ENCODE measurements at places on chromosomes 12 and 14.
A peak's percentile ranks its signal among the peaks of the same experiment; 100 is the strongest.

DNA sequence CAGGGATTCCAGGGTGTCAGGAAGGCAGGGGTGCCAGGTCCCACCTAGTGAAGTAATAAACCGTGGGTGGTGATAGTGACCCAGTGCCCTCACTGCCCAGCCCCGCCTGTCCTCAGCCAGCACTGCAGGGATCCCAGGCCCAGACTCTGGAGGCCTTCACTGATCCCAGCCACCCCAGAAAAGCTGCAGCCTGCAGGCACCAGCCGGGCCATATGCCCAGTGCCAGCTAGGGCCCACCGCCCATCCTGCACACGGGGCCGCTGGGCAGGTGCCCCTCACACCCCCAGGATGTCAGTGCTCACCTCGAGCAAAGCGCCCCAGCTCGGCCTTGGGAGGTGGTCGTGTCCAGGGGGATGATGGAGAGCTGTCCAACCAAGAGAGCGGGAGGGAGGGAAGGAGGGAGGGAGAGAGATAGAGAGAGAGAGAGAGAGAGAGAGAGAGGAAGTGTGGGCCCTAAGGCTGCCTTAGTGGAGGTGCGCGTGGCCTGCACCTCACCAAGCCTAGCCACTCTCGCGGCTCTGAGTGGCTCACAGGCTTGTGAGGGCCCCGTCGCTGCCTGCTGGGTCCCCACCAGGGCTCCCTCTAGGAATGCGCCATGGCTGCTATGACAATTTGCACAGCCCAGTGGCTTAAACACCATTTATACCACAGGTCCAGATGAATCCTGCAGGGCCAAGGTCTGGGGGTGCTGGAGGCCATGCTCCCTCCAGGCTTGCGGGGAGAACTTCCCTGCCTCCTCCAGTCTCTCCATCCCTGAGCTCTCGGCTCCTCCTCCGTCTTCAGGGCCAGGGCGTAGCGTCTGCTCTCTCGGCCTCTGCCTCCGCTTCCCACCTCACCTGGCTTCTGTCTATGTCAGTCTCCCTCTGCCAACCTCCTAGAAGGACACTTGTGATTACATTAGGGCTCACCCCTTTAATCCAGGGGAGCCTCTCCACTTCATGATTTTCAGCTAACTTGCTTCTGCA, 401.0 kb downstream of the TMEM121 start:
- no peak for DNase-seq

GRCh38 chr12:6961278-6961694, 9.2 kb downstream of the PHB2 start:
- peak; percentile 79 for DNase-seq

GRCh38 chr14:21509432-21510143, 1.6 kb downstream of the METTL3 start:
- no peak for DNase-seq

DNA sequence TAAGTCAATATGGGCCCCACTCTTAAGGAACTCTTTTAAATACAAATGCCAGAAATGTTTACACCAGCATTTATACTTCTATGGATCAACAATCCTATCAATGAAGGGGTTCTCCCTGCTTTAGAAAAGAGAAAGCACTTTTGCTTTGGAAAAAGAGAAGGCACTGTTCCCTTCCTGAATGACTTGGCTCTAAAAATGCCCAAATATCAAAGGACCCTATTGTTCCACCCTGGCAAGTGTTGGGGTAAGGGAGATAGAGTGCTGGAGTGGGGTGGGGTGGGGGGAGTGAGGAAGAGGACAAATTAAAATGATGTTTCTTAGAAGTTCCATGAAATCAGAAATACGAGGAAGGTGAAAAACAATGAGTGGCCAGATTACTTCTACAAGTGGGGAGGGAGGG, 131.6 kb upstream of the GRIN2B start:
- DNase-seq, result no peak

GRCh38 chr12:1517734-1518525, 76.5 kb downstream of the FBXL14 start:
- DNase-seq, result no peak

GRCh38 chr12:68406134-68406576, 74.0 kb upstream of the MDM1 start:
- no peak for DNase-seq

DNA sequence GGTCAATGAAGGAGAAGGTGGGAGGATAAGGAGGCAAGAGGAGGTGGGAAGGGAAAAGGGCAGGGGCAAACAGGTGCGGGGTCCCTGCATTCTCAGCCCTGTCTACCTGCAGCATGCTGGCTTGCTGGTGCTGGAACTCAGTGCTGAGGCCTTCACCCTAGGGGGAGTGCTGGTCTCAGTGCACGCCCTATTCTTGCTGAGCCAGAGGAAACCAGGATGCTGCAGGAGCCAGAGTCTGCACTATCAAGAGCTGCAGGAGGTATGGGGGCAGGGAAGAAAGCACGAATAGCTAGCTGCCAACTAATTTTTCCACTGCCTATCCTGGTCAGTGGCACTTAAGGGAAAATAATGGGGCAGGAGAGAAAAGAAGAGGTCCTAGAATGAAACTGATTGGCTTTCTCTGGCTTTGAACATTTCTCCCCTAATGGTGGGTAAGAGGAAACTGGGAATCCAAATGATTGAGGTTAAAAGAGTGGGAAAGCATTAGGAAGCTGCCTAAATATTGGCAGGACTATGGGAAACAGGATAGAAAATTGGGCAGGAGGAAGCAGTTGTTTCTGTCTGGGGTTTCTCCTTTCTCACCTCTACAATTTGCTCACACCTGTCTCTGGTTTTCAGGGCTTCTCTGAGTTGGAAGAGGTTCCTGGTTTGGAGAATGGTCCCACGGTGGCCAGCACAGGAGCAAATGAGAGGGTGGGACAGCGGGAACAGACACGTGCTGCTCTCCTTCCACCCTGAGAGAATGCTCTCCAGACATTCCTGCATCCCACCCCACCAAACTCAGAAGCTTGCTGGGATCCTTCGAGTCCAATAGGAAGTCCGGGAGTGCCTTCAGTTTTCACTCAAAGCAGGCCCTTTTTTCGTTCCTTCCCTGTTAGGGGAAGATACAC, 1.9 kb downstream of the TMEM253 start:
- DNase-seq, result no peak

DNA sequence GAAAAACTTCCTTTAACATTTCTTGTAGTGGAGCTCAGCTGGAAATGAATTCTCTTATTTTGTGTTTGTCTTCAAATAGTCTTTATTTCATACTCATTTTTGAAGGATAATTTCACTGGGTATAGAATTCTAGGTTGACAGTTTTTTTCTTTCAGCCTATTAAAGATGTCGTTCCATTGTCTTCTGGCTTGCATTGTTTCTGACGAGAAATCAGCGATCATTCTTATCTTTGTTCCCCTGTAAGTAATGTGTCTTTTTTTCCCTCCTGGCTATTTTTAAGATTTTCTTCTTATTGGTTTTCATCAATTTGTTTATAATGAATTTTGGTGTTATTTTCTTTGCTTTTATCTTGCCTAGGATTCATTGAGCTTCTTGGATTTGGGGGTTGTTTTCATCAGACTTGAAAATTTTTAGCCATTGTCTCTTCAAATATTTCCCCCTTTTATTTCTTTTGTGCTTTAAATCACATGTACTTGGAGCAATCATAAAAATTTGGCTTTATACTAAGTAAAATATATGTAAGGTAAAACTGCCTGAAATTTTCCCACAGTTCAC, 89.4 kb downstream of the UNC79 start:
- no peak for DNase-seq

DNA sequence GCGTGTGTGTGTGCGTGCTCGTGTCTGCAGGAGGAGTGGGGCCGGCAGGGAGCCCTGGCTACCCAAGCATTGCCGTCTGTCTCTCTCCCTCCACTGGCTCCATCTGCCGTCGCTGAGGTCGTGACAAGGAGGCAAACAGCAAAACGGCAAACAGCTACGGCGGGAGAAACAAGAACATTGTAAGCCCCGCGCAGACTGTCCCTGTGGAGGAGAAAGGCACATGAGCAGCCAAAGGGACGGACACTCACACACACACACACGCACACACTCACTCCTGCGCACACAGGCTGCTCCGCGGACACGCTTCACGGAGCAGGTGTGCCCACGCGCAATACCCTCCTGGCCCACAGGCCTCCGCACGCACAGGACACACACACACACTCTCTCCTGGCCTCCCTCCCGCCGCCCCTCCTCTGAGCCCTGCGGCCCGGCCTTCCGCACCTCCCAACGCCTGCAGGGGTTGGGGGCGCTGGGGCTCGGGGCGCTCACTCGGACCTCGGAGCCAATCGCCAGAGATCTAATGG, 905 bp downstream of the CISTR start:
- no peak for DNase-seq

- DNase-seq, result no peak
Measured at GRCh38 chr12:72978999-72979398, 706.8 kb downstream of the TRHDE start.

DNA sequence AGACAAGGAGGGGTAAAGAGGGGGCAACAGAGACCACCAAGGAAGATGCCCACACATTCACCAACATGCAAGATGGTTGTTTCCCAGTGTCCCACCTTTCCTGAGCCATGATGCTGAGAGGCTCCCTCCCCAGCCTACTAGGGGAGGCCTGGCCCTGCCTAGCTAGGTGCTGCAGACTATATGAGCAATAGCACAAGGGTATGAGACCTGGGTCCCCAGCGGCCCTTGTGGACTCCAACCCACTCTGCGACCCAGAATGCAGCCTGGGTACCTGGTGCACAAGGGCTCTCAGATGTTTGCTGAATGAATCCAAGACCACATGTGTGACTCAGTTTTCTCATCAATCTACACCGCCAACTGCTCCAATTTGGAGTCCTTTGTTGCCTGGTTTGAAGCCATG, 13.9 kb downstream of the TGFB3 start:
- no peak for DNase-seq

DNA sequence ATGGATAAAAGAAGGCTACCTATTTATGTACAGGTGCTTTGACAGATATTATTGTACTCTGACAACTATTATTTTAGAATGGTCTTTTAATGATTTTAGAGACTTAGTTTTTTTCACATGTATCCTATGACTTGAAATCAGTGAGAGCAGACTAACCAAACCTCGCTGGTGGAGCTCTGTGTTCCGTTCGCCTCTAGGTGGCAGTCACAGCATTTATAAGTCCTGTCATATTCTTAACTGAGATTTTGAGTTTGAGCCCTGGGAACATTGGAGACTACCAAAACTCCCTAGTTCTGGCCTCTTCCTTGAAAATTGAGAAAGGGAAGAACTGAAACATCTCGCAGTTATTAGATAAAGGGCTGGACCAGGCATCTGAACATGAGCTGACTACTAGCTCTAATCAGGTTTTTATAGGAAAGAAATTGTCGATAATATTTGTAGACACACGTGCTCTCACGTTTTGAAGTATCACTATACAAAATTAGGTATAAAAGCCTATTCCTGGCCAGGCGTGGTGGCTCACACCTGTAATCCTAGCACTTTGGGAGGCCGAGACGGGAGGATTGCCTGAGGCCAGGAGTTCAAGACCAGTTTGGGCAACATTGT, 48.3 kb downstream of the TTLL5 start:
- peak; percentile 51 for DNase-seq

DNA sequence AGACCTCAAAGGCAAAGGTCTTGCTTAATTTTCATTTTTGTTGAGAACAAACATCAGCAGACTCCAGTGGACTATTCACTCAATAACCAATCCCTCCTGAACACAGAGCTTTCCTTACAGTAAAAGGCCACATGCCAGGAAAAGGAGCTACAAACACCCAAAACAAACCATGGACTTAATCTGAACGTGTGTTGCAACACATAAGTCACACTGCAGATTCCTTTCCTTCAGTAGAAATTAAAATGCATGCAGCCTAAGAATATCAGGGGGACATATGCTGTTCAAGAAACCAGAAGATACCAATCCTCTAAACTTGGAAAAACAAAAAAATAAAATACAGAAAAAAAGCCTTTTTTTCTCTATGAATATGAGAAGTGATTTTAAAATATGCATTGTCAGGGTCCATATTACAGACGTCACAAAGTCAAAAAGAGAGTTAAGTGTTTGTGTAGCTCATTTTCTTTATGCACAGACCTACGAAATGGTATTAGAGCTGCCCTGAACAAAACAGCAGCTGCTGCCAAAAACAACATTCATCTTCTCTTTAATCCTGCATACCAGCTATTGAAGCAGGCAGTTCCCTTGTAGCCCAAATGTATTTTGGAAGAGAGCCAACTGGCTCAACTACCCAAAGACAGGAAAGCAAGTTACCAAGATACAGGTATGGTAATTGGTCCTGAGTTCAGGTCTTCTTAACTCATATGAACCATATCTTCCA, 26.2 kb downstream of the KITLG start:
- no peak for DNase-seq

DNA sequence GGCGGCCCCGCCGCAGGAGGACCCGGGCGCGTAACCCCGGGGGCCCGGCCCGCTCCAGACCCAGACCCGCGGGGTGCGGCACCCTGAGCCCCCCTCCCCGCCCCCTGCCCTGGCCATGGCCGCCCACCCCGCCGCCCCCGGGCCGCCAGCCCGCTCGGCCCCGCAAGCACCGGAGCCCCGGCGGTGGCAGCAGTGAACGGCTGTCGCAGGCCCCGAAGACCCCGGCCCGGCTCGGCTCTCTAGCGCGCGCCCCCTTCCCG, 221 bp downstream of the MARCHF9 start:
- no peak for DNase-seq

- no peak for DNase-seq
Measured at GRCh38 chr12:2083561-2083960, 30.8 kb downstream of the CACNA1C start.

DNA sequence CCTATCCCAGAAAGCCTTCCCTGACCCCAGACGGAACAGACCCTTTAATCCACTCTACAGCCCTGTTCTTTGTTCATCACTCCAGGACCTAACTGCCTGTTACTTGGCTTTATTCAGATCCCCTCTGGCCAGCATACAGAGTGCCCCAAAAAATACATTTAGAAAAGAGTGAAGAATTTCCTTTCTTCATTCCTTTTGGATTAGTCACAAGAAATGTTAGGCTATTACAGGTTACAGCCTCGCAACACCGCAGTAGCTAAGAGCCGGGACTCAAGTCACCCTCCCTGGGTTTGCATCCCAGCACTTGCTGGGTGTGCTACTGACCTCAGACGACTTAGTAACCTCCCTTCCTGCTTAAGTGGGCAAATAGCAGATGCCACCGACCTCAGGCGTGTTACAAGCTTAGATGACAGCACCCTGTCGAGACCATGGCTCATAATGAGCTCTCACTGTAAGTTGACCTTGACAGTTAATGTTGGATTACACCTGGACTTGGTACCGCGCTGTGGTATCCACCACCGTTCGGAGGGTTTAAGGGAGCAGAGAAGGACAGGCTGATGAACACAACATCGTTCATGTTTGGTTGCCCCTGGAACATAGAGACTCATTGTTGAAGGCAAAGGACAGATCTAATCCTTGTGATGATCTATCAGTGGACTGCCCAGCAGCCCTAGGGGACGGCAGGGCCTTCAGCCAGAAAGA, 12.9 kb downstream of the GLRX5 start:
- no peak for DNase-seq

All from T-helper 1 cell (primary cell).